ENCODE measurements at places on chromosomes 2 and 18.

DNA sequence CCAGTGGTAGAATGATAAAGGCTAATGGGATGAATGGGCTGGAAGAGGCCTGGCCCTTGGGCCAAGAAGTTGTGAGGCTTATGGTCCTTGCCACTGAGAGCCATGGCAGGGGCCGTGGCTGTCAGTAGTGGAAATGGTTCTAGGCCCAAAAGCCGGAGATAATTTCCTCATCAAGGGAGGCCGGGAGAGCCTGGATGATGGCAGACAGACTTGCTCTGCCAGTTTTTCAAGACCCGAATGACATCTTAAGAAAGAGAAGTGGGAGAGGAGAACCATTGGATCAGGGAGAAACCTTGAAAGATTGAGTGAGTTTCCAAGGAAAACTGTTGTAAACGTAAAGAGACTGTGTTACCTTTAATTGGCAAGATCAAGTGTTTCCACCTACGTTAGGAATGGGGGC, 46.3 kb upstream of the VPS54 start:
- DNase-seq = no peak

DNA sequence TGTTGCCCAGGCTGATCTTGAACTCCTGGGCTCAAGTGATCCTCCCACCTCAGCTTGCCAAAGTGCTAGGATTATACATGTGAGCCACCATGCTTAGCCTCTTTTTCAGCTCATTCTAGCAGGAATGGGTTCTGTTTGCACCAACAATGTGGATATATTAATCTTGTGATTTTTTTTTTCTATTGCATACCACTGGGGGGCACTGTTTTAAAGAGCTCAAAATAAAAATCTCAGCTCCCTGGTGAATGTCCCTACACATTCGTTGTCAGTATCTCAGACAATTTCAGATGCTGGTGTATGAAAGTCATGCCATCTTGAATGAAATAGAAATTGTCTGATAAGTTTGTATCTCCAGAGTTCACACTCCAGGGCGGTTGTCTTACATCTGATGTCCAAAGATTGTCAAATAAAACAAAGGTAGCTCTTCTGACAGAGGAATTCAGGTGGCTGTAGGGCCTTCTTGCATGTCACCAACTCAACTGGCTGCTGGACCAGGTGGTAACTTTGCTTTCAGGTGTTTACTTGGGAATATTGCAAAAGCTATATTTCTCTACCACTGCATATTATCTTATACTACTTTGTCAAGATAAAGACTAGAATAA, 3.1 kb upstream of the MATN3 start:
- peak; percentile 51 for DNase-seq

- DNase-seq = no peak
These were observed 16.3 kb upstream of the GTF2A1L start for GRCh38 chr2:48601349-48601748.

DNA sequence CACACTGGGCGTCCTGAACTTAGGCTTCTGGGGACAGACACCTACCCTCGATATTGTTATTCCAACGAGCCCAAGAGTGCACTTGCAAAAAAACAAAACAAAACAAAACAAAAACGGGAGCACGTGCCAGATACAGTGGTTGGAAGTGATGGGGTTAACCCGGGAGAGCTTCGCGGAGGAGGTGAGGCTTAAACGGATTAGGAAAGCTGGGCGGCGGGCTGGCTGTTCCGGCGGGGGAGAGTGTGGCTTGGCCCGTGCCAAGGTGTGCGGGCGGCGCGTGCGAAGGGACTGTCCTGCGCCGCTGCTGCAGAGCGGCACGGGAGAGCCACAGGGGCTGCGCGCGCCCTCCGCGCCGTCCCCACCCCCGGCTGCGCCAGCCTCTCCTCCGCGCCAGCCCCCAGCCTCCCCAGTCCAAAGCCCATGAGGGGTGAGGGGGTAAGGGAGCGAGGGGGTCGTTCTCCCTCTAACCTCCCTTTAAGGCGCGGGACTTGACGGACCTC, 1.5 kb upstream of the SLC30A3 start:
- DNase-seq = peak; percentile 19

DNA sequence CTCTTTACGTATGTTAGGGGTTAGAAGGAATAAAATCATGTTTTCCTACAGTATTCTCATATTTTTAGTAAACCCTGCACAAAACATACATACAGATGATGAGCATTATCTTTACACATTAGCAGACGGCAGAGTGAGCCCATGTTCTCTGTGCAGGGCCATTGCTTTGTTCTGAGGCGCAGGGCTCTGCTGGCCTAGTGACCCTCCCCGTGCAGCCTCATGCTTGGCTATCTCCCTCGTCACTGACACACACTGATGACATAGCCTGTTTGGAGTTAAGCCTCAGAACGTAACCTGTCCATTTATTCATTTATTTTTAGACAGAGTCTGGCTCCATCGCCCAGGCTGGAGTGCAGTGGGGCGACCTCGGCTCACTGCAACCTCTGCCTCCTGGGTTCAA, 115.9 kb upstream of the FOSL2 start:
- no peak for DNase-seq

DNA sequence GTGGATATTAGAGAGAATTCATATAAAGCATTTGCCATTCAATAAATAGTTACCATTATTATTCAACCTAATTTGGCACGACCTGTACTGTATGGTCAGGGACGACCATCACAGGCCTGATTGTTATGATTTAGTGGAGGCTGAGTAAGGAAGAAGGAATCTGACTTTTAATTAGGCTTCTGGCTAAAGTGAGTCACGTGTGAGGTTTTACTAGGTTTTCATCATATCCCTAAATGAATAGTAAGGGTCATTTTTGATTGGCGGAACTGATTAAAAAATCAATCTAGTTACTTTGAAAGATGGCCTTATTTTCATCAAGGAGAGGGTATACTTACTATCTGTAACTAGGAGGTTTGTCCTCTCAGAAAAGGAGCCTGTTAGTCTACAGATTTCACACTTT, 143.4 kb downstream of the ADCYAP1 start:
- no peak for DNase-seq

DNA sequence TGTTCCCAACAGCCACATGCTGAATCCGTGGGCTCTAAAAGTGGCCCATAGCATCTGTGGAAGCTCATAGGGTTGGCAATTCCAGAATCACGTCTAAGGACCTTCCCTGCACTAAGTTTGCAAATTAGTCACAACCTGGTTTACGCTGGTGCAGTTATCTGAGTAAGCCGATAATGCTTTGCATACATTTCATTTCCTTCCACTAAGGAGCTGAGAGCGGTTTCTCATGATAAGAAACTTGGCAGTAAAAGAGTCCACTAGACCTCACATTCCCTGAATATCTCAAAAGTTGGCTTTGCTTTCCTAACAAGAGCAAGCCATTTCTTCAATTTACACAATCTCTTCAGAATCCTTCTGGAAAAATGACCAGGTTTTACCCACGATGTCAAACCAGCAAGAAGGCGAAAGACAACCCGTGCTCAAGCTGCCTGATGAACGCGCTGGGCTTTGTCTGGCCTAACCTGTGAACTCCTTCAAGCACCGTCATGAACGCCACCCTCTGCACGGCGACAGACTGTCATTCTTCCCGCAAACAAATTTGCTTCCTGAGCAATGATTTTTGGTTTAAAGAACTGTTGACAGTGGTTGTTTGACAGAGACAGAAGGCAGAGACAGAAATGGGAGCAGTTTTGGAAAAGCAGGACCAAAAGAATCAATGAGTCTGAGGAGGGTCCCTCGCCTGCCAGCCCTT, 73.0 kb upstream of the COPS8 start:
- no peak for DNase-seq

DNA sequence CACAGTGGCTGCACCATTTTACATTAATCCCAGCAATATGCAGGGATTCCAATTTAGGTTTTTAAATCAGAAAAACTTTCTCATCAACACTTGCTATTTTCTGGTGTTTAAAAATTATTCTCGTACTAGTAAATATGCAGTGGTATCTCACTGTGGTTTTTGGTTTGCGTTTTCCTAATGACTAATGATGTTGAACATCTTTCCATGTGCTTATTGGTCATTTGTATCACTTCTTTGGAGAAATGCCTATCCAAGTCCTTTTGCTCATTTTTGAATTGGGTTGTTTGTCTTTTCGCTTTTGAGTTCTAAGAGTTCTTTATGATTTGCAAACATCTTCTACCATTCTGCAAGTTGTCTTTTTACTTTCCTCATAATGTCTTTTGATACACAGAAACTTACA, 62.1 kb upstream of the TCF7L1 start:
- DNase-seq = no peak

GRCh38 chr2:178072000-178072382, 586 bp downstream of the PDE11A start:
- no peak for DNase-seq

DNA sequence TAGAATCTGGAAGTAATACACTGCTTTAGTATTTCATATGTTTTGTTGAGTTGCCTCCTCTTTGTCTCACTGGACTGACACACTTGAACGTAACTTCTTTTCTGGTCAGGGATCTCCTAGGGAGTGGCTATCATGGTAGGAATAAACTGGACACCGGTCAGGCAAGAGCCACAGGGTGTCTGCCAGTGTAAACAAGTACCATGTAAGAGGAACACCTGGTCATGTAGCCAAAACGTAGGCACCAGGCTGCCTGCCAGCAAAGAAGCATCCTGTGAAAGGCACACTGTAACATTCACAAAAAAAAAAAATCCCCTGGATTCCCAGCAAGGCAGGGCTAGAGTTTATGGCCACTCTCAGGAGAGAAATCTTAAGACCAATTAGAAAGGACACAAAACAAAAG, 372.8 kb upstream of the RND3 start:
- DNase-seq = no peak

DNA sequence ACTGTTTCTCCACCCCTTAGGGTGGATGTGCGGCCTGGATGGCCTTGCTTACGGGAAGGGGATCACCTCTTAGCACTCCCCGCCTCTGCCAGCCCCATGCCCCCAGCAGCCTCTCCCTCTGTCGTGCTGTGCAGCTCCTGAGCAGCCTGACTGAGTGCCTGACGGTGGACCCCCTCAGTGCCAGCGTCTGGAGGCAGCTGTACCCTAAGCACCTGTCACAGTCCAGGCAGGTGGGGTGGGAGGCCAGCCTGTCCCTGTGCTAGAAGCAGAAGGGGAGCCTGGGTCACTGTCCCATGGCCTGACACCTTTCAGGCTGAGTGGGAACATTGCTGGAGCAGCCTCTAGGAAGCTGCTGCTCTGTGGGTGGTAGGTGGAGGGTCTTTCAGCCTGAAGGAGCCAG, 5.2 kb downstream of the TMEM214 start:
- no peak for DNase-seq

DNA sequence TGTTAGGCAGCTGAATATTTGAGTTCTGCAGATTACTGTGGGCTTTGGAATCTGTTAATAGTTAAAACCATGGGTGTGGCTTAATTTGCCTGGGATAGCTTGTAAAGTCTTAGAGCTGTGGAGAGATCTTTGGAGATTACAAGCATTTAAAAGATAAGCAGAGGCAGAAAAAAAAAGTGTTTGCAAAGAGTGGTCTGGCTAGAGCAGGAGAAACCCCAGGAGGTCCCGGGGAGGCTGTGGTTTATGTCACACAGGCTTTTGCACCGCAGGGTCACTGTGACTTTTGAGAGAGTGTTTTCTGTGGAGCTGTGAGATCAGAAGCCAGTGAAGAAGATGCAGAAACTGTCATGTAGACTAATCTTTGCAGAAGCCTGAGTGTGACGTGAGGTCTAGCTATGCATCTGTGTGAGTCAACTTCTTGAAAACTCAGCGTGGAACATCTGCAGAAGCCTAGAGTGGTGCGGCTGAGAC, 49.0 kb downstream of the SETBP1 start:
- DNase-seq = no peak

- DNase-seq = no peak
These were observed 524.7 kb upstream of the CNTNAP5 start for GRCh38 chr2:123500346-123500745.

- DNase-seq = no peak
These were observed 177.8 kb downstream of the TXNL1 start for GRCh38 chr18:56460581-56460980.

DNA sequence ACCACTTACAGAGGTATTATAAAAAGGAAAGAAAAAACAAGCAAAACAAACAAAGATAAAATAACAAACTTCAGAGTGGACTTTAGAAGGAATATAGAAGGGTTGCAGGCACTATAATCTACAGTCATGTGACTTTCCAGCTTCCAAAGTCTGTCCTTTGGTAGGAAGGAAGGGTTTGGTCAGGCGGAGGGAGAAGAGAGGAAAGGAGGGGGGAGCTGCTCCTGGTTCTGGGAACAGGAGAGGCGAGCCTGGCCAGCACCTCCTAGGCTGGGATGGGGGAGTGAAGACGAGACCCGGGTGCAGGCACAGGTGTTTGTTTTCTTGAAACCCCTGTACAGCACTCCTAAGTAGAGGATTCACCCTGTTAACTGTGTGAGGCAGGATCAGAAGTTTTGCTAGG, 53.8 kb upstream of the GATA6 start:
- no peak for DNase-seq

GRCh38 chr2:48009256-48009655, 103.0 kb upstream of the FBXO11 start:
- DNase-seq = no peak

- no peak for DNase-seq
These were observed 343.7 kb upstream of the MEX3C start for GRCh38 chr18:51541230-51541629.

GRCh38 chr2:19786408-19787058, 115.2 kb downstream of the TTC32 start:
- no peak for DNase-seq

GRCh38 chr2:69784228-69784627, 42.3 kb downstream of the ANXA4 start:
- DNase-seq = no peak

DNA sequence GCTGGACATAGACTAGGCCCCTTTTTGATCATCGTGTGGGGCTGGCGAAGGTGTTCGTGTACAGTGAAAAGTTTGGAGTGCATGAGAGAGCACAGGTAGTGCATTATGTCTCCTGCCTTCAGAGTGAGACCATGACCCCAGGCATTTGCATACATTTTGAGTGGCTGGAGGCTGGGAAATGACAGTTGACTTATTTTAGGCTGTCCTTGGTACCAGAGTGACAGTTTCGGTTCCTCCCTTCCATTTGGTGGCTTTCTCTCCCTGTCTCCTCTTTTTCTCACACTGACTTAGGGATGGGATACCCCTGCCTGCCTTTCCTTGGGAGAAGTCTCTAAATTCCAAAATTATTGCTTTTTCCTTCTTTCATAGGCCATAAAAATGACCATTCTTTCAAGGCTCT, 20.1 kb downstream of the SERPINB12 start:
- DNase-seq = no peak

GRCh38 chr2:197217541-197217940, 93.0 kb downstream of the ANKRD44 start:
- no peak for DNase-seq

GRCh38 chr2:191631754-191632153, 46.2 kb upstream of the NABP1 start:
- DNase-seq = no peak
